Stromal cell of bone marrow (primary cell): ENCODE measurements at places on chromosomes 6 and 20.

DNA sequence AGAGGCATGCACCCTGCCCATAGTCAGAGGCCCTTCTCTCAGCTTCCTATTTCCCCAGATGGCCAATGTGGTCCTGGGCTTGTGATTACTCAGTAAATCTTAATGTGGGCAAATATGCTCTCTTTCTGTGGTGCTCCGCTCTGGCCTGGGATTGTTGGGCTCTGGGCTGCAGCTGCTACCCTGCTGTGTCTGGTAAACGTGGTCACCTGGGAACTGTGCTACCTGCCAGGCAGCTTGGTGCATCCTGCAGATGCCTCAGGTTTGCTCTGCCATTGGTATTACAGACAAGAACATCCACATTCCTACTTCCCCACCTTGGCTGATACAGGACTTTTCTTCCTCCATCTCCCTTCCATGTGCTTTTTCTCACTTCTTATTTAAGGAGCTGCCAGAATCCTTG lies 611.5 kb upstream of the IMPG1 start:
- no peak for DNase-seq

GRCh38 chr20:32188376-32189122 lies 19.0 kb downstream of the PLAGL2 start:
- no peak for DNase-seq

DNA sequence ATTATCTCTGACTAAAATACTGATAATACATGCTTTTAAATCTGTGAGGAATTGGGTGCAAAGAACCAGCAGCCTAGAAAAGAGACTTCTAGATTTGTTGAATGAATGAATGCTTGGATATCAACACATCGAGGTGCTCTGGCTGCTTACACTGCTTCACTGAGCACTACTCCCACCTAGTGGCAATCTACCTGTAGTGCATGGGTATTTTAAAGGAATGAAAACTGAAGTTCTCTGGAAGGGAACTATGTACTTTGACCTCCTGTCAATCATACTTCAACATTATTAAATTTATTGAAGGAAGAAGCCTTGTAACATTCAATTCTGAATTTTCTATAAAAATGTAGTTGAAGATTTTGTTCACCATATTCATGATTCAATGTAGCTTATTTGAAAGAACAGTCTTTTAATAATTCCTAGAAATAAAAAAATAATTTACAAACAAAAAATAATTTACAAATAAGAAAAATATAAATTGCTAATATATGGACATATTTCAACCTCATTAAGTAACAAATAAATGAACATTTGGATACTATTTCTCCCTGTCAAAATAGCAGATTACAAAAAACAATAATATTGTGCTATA lies 111.2 kb upstream of the MMS22L start:
- peak; percentile 20 for DNase-seq

GRCh38 chr6:169501128-169501527 lies 200.7 kb downstream of the WDR27 start:
- DNase-seq = no peak

GRCh38 chr6:36721369-36722140 lies 23.9 kb downstream of the RAB44 start:
- no peak for DNase-seq

DNA sequence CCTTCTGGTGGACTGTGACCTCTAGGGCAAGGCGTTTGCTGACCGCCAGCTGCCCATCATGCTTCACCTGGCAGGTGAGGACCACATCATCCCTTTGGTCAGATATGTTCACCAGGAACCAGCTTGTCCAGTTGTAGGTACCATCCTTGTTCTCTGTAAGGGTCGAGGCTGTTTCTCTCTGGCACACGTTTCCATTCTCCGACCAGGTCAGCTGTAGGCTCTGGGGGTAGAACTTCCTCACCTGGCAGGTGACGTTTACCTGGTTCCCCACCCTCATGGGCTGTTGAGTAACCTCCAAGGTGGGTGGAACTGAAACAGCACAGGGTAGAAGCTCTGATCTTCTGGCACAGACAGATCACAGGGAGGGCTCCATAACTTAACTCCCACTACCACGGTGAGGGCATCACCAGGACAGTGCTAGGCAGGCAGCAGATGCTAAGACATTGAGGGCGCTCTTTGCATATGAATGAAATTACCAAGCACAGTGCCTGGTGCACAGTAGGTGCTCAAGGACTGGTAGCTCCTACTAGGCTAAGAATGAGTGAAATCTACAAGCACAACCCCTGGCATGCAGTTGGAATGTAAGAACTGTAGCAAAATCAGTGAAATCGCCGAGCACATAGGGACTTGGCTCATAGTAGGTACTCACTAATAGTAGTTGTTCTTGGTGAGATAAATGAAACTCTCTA lies 15.6 kb upstream of the SIRPB1 start:
- no peak for DNase-seq

- no peak for DNase-seq
Observed at GRCh38 chr6:163963205-163964120, 548.9 kb downstream of the QKI start.

GRCh38 chr6:1190366-1190765 lies 121.5 kb upstream of the FOXQ1 start:
- DNase-seq = peak; percentile 82
